IMR-90 (cell line): ENCODE measurements at places on chromosomes 3 and 15.
A peak's percentile ranks its signal among the peaks of the same experiment; 100 is the strongest.

DNA sequence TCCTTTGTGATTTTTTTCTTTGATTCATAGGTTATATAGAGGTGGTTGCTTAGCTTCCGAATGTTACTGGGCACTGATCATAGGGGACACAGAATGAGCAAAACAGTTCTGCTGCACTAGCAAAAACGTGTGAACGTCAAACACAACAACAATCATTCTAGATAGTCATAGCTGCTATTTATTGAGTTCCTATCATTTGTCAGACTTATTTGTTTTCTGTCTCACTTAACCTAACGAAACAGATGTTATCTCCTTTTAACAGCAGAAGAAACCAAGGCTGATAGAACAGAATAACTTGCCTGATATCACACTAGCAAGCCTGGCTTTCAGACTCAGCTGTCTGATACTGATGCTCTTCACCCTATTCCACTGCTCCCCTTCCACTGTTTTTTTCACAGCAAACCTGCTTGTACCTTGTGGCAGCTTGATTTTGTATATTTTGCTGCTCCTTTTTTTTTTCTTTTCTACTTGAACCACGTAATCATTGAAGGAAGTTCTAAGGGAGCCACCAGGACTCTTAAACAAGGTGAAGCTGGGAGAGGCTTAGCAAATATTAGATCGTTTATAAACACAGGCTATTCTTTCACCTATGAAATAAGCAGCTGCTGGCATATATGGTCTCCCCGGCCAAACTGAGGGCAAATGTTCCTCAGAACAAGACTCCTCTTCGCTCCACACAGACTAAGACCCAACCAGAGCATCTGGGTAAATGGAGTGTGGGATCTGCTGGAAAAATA lies 78.8 kb downstream of the MCF2L2 start:
- DNase-seq = no peak

GRCh38 chr3:9201266-9201665 lies 48.2 kb downstream of the SRGAP3 start:
- no peak for DNase-seq

DNA sequence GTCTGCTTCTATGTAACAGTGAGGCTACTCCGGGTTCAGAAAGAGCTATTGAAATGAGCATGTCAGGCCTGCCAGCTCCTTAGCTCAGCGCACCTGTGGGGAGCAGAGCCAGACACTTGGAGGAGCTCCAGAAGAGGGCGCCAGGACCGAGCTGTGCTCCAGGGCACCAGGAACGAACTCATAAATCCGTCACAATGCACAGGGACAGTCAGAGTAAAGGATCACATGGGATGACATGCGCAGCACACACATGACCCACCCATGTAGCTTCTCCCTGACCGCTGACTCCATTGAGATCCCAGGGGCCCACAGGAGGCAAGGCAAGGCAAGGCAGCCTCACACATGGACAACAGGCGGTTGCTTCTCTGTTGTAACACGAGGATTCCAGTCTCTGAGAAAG lies 26.0 kb upstream of the GNB5 start:
- no peak for DNase-seq

- DNase-seq = no peak
Observed at GRCh38 chr3:196357905-196358304, 19.7 kb upstream of the TM4SF19 start.

GRCh38 chr3:153785901-153786300 lies 335.3 kb upstream of the ARHGEF26 start:
- no peak for DNase-seq

DNA sequence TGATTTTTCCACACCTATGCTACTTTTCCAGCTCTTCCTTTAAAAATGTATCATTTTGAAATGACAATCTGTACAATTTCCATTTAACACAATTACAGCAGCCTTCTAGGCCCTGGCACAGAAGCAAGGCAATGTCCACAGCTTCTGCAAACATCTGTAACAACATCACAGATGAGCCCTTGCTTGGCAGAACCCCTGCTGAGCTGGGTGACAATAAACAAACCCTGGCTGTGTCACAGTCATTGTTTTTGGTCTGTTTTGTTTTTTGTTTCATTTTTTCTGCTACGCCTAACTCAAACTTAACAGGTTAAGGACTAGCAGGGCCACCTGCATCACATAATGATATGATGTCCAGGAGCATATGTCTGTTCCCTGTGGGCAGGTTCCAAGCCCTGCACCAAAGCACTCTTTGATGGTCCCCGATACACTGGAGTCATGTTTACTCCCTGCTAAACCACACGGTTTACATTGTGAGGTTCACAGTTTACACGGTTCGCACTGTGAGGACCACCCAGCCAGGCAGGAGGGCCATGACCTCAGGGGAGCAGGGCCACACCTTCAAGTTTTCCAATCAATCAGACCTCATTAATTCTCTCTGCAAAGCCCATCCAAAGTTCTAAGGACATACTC lies 186.8 kb upstream of the CHRNA7 start:
- no peak for DNase-seq

DNA sequence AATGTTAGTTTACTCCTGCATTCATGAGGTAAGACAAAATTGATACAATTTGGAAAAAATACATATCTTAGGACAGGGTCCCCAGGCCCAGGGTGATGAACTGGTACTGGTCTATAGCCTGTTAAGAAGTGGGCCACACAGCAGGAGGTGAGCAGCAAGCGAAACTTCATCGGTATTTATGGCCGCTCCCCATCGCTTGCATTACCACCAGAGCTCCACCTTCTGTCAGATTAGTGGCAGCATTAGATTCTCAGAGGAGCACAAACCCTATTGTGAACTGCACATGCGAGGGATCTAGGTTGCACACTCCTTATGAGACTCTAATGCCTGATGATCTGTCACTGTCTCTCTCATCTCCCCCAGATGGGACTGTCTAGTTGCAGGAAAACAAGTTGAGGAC lies 880.6 kb downstream of the MCTP2 start:
- no peak for DNase-seq

DNA sequence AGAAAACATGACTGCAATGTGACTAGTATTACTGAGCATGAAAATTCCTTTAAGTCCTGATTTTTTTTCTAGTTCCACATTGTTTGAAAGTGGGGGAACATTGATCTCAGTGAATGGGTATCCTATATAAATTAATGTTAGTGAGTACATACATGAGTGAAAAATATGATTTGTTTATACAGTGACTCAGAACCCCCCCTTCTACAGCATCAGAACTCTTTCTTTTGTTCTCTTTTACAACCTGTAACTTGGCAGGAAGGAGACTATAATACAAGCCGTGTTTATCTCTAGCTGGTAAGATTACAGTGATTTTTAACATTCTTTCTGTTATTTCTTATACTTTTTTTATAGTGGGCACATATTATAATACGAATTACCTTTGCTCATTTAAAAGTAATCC lies 384.7 kb downstream of the PDCD6IP start:
- DNase-seq = no peak

GRCh38 chr3:110248666-110249065 lies 823.0 kb upstream of the NECTIN3 start:
- DNase-seq = peak; percentile 52

- DNase-seq = no peak
Observed at GRCh38 chr3:128551867-128552266, 58.9 kb upstream of the GATA2 start.

DNA sequence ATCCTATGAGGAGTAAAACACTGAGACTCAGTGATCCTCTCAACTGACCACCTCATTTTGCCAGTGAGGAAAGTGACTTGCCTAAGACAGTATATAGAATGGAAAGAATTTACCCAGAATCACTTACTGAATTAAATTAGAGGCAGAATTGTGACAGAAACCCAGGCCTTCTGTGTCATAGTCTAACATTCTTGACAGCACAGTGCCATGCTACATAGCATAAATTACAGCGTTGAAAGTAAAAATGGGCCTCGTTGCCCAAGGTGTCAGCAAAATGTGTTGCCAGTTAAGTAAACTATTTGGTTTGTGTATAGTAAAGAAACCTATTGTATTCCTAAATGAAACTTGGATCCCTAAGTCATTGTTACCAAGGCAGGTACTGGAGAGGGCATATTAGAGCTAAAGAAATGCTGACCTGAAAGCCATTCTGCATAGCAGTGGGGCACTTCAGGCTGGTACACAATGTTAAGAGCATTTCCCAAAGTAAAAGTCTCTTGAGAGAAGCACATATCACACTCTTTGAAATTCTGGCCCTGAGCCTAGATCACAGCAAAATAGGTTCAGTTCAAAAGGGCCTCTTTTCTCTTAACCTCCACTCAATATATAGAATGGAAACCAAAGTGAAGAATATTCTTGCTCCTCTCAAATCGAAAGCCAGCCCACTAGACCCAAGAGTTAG lies 53.8 kb downstream of the HMG20A start:
- DNase-seq = no peak

- DNase-seq = no peak
Observed at GRCh38 chr3:76694063-76694462, 345.8 kb upstream of the ROBO2 start.

DNA sequence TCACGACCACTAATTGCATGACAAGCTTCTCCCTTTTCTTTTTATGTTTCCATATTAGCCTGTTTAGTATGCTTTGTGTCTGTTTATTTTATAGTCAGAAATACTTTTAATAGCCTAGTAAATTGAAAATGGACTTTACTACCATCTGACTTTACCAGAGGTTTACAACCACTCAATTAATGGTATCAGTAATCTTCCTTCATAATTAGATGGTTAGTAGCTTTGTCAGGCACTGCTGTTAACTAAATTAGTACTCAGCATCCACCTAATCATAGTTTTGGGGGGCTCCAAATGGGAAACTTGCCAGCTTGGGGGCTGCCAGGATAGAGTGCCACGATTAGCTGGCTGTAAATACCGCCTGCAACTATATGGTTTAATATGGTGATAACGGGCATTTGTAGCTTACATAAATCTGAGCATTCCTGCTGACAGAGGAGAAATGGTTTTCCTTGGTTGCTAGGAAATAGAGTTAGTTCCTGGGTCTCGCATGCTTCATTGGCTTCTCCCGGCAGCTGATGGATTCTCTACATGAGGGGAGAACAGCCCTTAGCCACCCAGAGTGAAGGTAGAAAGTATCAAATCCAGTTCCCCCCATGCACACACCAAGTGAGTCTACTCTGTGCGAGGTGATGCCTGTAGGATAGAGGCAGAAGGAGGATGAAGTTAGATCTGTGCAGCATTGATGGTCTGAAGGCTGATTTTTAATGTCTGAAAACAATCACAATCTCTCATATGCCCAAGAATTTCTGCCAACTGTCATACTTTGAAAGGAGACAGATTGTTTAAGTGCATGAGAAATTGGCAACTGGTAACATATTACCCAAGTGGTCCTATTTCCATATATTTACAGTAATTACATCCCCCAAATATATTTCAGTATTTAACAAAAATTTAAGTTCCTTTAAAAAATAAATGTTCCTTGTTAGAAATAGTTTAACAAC lies 326.6 kb upstream of the PROK2 start:
- DNase-seq = no peak

GRCh38 chr3:5218815-5219214 lies 31.3 kb downstream of the EDEM1 start:
- DNase-seq = no peak

- peak; percentile 76 for DNase-seq
Observed at GRCh38 chr3:99920481-99921376, 103.1 kb downstream of the CMSS1 start.

DNA sequence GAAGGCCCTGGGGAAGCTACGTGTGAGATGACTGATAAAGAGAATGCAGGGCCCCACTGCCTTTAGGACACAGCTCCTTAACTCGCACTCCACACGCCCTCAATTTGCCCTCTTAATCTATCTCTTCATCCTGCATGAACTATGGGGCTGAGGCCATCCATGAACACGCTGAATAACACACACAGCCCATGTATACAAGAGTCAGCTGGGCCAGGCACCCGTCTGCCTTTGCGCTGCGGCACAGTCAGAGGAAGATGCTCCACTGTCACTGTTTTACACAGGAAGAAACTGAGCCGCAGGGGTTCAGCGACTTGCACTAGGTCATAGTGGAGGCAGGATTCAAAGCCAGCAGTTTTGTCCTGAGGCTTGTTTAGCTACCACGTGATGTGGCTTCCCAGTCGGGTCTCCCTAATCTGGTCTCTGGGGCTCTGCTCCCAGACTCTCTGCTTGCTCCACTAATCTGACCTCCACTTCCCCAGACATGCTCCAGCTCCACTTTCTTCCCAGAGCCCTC lies 43.9 kb downstream of the TLE3 start:
- DNase-seq = no peak

DNA sequence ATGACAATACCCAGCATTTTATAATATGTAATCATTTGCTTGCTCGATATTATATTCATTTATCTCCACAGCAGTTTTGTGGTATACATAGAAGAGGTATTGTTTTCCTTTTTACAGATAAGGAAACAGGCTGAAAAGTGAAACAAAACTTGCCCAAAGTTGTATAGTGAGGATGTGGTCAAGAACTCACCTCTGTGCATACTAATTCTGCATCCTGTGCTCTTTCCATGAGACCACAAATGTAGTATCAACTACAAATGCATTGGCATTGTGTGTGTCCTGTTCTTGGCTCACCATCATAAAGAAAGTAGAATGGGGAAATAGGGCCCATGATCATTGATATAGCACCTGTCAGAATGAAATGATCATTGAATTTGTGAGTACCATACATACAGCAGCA lies 167.3 kb downstream of the NECTIN3 start:
- DNase-seq = no peak

- DNase-seq = peak; percentile 63
Observed at GRCh38 chr15:36798366-36798765, 218.9 kb downstream of the CDIN1 start.

- DNase-seq = no peak
Observed at GRCh38 chr15:50747523-50747922, 18.0 kb downstream of the SPPL2A start.

- no peak for DNase-seq
Observed at GRCh38 chr15:38688761-38689160, 124.1 kb upstream of the RASGRP1 start.

DNA sequence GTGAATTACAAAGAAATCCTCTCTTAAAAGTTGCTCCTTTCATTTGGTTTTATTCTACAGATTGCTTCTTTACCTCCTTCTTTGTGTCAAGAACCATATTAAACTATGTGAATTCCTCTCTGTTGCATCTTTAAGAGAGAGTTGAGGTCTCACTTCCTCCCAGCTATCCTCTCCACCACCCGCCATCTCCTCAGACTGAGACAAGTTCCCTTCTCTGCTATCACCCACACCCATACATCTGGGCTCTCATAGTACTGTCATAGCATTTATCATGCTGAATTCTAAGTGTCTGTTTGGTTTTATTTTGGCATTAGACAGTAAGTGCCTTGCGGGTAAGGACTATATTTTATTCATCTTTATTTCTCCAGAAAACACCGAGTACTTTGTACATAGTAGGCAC lies 54.2 kb downstream of the B3GALNT1 start:
- no peak for DNase-seq

- peak; percentile 68 for DNase-seq
Observed at GRCh38 chr3:172065967-172066762, 26.8 kb downstream of the FNDC3B start.

GRCh38 chr15:41572866-41573265 lies 13.9 kb downstream of the TYRO3 start:
- no peak for DNase-seq

GRCh38 chr3:195558602-195559001 lies 15.5 kb upstream of the PPP1R2 start:
- peak; percentile 21 for DNase-seq

GRCh38 chr3:100033903-100034471 lies 80.3 kb downstream of the FILIP1L start:
- DNase-seq = peak; percentile 52

- DNase-seq = peak; percentile 80
Observed at GRCh38 chr3:55519019-55519418, 31.9 kb upstream of the WNT5A start.
